Activated T-cell treated with anti-CD3 and anti-CD28 coated beads for 1 hour (primary cell): ENCODE measurements at places on chromosomes 16 and 17.

DNA sequence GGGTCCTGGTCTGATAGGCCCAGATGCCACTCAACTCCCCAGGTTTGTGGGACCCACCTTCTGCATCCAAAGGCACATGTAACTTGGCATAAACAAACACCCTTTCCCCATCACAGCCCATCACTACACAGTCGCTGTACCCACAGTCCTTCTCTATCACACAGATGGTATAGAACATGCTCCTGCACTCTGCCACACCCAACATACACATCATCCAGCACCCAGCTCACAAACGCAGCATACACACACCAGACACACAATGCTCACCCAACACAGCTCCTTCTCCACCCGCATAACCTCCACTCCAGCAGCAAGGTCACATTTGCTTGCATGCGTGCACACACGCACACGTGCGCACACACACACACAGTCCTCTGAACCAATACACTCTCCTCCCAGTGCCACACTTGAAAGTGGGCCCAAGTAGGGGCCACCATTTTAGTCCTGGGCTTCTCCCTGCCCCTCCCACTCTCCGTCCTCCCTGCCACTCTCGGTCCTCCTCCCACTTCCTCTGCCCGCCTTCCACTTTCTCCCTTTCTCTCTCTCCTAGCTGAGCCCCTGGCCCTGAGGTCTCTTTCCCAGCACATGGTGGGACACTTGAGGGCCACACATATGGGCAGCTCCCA lies 8.5 kb upstream of the TMEM92 start:
- no peak for DNase-seq

DNA sequence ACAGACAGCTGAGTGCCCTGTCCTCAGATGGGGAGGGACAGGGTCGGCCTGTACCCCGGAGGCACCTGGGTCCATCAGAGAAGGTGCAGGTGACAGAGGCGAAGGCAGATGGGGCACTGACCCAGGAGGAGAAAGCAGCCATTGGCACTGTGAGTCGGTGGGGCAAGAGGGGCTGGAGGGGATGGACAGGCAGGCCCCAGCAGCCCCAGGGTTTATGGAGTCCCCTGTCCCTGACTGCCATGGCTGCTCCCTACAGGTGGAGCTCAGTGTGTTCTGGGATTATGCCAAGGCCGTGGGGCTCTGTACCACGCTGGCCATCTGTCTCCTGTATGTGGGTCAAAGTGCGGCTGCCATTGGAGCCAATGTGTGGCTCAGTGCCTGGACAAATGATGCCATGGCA lies 32.1 kb downstream of the ANKRD40 start:
- no peak for DNase-seq

GRCh38 chr17:18857864-18858566 lies at the start of gene PRPSAP2:
Gene PRPSAP2, plus strand, starts transcription at chr17:18858131. Its CDS starts 7,703 bp downstream, at chr17:18865834.
- DNase-seq: peak; percentile 96

GRCh38 chr17:40362696-40363110 lies 1.8 kb downstream of the GJD3 start:
- DNase-seq: peak; percentile 66

DNA sequence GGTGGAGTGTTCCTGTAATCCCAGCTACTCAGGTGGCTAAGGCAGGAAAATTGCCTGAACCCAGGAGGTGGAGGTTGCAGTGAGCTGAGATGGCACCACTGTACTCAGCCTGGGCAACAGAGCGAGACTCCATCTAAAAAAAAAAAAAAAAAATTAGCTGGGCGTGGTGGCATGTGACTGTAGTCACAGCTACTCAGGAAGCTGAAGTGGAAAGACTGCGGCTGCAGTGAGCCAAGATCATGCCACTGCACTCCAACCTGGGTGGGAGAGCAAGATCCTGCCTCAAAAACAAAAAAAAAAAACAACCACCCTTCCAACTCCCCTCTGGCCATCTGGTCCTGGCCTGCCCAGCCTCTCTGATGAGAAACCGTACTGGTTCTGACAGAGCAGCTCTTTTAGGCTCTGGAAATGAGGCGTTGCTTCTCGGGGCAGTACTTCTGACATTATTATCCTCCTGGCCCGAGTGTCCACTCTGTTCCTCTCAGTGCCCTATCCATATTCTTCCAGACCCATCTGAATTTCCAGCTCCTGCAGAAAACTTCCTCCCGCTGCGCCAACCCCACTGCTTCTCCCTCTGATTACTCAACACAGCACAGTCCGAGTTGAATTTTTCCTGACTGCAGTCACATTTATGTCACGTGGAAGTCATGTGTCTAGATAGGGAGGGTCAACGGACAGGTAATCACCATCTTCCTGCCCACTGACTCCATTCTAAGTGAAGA lies 13.3 kb downstream of the GGA2 start:
- DNase-seq: no peak

DNA sequence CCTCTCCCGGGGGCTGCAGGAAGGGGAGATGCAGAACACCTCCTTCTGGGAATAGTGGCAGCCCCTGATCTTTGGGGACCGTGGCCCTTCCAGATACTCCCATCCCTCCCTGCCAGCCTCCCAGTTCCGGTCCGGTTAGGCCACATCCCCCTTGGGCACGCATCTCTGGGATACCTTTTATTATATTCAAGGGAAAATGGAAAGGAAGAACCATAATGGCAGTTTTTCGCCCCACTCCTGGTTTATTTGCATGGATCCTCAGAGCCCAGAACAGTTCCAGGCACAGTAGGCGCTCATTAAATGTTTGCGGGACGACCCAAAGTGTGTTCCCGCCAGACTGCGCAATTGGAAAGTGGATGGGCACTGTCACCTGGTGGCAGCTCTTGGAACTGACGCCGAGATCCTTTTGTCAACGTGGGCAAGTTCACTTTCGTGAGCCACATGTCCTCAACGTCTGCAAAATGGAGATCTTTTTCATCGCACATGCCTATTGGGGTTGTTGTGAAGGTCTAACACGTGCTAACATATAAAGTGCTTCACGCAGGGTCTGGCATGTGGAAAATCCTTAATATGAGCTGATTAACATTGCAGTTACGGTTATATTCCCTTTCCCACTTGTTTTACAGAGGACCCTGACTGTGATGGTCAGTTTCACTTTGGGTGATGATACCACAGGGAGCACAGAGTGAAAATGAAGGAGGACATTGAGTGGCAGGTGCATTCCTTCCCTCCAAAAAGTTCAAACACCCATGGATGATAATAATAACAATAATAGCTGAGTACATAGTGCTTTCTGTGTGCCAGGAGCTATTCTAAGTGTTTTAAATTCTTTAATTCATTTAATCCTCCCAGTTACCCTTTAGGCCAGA lies 1.7 kb upstream of the GPRC5B start:
- DNase-seq: peak; percentile 71

DNA sequence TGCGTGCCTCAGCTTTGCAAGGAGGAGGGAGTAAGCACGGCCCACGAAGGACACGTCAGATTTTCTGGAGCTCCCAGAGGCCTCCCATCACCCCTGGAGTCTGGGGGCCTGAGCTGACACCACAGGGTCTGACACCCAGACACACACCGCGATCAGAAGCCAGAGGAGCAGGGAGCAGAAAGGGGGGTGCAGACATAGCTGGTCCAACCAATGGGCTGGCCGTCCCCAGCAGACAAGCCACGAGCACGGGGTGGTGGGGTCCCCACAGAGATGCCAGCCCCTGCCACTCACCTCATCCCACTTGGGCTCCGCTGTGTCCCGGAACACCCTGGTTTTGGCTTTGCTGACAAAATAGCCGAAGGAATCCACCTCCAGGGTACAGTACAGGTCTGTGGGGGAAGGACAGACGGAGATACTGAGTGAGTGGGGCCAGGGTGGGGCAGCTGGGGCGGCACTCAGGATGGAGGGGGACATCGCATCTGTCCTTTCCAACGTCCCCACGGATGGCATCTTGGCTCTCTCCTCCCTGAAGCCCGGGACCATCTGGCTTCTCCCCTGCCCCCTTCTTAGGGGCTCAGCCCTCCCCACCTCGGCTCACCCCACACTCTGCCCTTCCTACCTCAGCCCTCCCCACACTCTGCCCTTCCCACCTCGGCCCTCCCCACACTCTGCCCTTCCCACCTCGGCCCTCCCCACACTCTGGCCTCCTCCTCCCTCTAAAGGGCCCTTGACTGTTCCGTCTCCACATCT lies 53.5 kb downstream of the TIMM22 start:
- no peak for DNase-seq

DNA sequence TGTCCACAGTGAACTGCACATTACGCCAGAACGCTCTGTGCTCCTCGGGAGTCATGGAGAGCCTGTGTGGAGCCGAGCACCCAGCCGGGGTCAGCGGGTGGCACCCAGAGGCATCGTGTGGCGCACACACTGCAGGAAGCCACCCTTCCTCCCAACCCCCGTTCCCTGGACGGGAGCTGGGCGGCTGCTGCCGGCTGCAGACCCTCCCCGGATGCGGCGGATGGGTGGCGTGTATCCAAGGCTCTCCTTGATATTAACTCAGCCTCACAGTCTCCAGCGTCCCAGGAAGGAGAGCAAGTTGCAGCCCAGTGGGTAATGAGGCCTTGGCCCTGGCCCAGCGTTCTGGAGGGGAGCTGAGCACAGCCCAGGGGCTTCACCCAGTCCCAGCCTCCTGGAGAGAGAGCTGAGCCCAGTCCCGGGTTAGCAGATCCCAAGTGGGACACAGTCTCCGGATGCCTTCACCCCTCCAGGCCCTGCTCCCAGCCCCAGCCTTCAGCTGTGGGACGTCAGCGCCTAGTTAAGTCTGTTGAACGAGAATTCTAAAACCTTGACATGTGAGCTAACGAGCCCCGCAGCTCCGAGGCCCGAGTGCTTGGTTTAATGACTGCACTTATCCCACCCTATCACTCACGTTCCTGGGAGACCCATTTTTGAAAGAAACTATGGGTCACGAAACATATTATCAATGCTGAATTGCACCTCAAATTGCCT lies 86.6 kb downstream of the TBC1D16 start:
- DNase-seq: no peak

DNA sequence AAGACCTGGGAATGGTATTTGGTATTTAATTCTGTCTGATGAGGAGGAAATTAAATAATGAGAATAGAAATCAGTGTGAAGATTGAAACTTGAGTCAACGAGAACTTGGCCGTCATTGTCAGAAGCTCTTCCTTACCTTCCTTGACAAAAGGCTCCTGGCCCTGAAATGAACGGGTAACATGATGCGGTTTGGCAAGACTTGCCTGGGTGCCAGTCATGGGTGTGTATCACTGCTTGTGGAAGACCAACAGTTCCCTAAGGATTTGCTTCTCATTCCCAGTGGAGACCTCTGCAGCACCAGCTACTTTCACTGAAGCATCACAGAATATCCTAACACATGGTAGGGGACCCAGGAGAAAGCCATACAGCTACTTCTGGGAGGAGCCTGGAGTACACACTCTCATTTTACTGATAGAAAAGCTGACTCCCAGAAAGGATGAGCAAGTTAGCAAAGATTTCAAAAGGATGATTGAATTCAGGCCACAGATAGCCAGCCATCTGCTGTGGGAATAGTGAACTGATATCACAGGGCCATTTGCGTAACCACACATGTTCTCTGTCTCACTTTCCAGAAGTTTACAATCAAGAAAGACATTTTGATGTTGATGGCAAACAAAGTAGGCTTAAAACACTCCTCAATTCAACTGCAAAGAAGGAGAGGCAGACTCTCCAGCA lies 258.1 kb upstream of the SALL1 start:
- no peak for DNase-seq

GRCh38 chr17:80782536-80783427 lies 208.9 kb upstream of the CHMP6 start:
- no peak for DNase-seq

GRCh38 chr17:47810200-47810821 lies 11.3 kb downstream of the OSBPL7 start:
- no peak for DNase-seq

- DNase-seq: no peak
These were observed 11.4 kb upstream of the KREMEN2 start for GRCh38 chr16:2952679-2953078.

DNA sequence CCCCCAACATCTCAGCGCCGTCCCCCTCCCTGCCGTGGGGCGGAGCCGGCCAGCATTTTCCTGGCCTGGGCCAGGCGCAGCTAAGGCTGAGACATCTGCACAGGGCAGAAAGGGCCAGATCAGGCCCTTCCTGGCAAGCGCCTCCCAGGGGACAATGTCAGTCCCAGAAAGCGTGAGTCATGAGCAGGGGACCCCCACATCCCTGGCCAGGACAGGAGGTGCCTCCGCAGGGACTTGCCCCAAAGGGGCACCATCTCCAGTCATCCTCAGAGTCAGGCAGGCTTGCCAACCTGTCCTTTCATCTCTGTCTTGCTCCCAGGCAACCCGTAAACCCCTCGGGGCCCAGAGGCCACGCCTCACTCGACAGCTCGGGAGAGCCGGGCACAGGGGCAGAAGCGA lies 43.2 kb downstream of the SOCS1 start:
- no peak for DNase-seq

GRCh38 chr16:49782405-49782804 lies 73.5 kb downstream of the ZNF423 start:
- DNase-seq: no peak

DNA sequence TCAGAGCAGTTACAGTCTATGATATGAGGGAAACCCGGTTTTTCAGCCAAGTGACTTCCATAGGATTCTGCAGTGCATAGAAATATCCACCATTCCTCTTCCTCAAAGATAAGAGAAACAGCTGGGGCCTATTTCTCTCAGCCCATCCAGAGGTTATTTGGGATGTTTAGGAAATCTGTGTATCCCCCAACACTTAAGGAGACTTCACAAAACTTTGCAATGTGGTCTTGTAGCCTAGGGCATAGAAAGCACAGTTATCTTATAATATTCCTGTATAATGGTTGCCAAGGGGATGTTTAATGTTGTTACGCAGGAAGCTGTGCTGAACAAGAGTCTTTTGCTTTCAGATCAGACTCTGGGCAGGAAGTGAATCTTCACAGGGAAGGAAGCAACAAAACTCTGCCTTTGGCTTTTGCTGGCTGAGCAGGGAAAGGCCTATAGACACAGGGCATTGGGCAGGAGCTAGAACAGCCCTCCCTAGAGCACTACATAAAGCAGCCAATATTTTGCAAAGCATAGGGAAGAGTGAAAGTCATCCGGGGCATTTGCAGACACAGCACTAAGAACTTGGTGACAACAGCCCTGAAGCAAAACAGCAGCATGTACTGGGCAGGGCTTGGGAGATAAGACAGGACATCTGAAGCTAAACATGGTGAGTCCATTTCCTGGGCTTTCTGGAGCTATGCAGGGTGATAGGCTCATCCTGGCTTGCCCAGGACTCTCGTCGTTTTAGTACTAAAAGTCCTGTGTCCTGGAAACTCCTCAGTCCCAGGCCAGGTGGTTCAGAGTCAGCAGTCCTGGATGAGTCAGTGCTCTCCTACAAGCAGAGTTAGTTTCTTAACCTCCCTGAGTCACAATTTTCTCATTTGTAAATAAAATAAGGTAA lies 18.7 kb upstream of the BEAN1 start:
- no peak for DNase-seq

GRCh38 chr16:1088295-1089170 lies 7.5 kb downstream of the C1QTNF8 start:
- DNase-seq: no peak

DNA sequence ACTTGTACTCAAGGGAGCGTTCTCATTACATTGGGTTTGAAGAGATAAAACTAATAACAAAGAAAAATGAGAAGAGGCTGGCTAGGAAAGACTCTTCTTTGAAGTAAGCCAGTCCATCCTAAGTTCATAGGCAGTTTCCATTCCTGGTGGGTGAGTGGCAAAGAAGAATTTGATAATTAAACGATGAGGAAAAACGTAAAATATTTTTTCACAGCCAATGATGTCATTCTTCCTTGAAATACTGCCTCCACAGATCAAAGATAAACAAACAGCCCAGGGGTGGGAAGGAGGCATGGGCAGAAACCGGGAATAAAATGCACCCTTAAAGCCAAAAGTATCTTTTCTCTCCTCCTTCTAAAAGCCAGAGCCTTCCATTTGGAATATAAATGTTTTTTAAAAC lies 346.6 kb downstream of the PMP22 start:
- no peak for DNase-seq
